NCI-H1930 (cell line): ENCODE measurements at places on chromosomes 5 and 9.

GRCh38 chr5:73751254-73751914 lies 125.4 kb downstream of the ARHGEF28 start:
- no peak for DNase-seq

DNA sequence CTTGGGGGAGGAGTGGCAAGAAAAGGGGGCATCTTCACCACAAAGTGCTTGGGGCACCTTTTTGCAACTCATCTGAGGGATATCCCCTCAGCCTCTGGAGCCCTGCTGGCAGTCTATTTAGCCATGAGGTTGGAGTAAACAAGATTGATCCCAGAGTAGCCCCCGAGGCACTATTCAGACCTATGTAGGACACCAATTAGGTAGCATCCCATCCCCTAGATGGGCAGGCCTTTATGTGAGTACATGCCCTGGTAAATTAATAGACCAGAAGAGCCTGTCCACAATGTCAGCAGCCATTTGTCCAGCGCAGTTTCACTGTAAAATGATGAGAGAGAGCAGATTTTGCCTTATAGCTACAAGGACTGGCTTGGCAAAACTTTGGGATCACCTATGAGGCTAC lies 221.4 kb downstream of the DRD1 start:
- DNase-seq, result no peak

- DNase-seq, result no peak
These were observed 950.4 kb downstream of the EFNA5 start for GRCh38 chr5:106720367-106720766.

DNA sequence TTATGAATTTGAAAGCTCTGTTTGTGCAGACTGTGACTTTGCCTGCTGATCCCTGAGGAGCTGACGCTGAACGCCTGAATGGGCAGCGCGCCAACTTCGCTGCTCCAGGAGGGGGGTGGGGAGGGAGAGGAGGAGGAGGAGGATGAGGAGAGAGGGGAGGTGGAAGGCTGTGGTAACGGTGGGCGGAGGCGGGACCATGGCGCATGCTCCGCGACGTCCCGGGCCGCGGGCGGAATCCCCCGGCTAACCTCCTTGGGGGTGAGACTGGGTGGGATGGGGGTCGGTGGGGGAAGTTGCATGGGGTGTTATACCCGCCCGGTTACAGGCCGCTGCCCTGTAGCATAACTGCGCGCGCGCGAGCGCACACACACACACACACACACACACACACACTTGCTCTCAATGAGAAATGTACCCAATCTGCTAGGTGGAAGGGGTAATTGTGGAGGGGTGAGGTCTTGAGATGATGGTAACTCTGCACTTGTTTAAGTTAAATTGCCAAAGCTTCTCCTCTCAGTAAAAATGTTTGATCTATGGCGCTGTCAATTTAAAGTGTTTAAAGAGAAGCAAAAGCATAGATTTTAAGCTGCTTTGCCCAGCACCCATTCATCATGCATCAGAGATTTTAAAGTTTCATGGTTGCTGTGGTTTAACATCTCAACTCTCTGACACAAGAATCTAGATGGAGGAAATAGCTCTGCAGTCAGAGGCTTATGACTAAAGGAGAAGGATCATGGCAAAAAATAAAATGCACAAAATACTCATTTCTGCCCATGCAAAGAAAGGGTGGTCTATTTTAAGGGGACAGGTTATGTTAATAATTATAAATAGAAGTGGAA lies 76.6 kb upstream of the TBCA start:
- no peak for DNase-seq

DNA sequence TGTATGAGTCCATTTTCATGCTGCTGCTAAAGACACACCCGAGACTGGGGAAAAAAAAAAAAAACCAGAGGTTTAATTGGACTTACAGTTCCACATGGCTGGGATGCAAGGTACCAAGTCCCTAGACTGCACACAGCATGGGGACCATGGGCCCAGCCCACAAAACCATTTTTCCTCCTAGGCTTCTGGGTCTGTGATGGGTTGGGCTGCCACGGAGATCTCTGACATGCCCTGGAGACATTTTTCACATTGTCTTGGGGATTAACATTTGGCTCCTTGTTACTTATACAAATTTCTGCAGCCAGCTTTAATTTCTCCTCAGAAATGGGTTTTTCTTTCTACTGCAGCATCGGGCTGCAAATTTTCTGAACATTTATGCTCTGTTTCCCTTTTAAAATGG lies 340.3 kb upstream of the NUDT12 start:
- no peak for DNase-seq

GRCh38 chr5:169749295-169749694 lies 112.2 kb downstream of the DOCK2 start:
- DNase-seq, result no peak

DNA sequence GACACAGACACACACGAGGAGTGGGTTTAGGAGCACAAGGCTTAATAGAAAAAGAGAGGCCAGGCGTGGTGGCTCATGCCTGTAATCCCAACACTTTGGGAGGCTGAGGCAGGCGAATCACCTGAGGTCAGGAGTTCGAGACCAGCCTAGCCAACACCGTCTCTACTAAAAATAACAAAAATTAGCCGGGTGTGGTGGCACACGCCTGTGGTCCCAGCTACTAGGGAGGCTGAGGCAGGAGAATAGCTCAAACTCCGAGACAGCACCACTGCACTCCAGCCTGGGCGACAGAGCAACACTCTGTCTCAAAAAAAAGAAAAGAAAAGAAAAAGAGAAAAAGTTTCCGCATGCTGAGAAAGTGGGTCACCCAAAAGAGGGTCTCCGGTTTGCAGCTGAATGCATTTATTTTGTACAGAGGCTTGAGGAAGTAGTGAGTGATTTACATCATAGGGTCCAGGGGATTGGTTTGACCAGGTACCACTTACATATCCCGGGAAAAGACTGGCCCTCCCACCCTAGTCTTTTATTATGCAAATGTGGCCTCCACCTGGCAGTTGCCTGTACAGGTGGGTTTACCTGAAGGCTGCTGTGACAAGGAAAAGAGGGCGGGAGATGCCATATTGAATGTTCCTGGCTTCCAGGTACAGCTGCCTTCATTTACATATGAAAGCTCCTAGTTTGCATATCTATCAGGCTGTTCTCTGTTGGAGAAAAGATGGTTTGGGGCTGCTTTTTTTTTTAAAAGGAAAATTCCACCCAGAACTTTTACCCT lies 366.2 kb upstream of the GRAMD2B start:
- DNase-seq, result no peak

- no peak for DNase-seq
These were observed 66.2 kb upstream of the ZNF462 start for GRCh38 chr9:106796771-106797170.

GRCh38 chr9:19769213-19769612 lies 19.6 kb downstream of the SLC24A2 start:
- DNase-seq, result no peak

- DNase-seq, result no peak
These were observed 132.3 kb upstream of the SLIT3 start for GRCh38 chr5:169433221-169433651.

DNA sequence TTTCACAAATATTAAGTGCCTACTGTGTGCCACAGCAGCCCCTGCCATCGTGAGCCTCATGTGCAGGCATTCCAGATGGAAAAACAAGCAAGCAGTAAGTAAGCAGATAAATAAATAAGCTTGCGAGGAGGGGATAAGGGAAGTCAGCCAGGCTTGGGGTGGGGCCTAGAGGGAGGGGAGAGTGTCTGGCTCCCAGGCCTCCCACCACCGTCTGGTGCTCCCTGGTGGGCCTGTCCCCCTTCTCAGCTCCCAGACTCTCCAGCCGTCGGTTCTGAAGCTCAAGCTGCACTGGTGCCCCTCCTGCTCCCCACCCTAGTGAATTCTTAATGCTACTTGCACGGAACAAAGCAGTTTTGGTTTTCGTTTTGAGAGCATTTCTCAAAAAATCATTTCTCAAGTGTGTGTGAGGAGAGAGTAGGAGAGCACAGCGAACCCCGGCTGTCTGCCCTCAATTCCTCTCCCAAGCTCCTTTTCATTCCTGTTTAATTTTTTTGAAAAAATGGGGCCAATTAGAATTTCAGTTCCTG lies 6.6 kb upstream of the IER5L start:
- no peak for DNase-seq

DNA sequence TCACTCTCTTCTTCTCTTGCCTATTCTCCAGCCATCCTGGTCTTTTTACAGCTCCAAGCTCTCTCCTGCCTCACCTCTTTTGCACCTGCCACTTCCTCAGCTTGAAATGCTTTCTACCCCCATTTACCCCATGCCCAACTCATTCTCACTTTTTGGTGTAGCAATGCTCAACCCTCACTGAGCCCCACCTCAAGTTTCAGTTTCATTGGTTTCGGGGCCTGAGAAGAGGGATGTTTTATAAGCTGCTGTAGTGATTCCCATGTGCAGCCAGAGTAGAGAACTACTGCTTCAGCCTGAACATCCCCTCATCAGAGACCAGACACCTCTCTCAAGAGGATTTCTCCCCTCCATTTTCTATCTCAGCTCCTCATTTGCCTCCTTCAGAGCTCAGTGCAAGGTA lies 45.2 kb upstream of the FYB1 start:
- no peak for DNase-seq

- DNase-seq, result no peak
These were observed 555.3 kb upstream of the ARRDC3 start for GRCh38 chr5:91938441-91938840.

DNA sequence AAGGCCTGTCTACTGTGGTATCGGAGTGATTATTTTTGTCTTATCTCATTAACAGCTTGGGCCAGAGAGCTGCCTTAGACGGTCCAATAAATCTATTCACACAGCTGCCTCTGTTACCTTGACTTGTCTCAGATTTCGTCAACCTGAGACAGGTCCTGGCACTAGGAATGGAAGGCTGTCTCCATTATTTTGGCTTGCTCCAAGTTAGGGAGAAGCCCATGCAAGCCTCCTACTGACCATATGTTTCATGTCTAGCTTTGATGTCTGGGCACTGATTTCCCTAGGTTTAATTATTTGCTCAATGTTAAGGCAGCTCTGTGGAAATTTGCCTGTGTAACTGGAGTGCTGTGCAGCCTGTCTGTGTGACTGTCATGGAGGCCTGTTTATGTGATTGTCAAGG lies 12.4 kb upstream of the RALGPS1 start:
- no peak for DNase-seq

GRCh38 chr5:12901696-12902095 lies 997.5 kb upstream of the CTNND2 start:
- DNase-seq, result no peak

GRCh38 chr9:107539427-107540163 lies 50.0 kb upstream of the KLF4 start:
- DNase-seq, result no peak

DNA sequence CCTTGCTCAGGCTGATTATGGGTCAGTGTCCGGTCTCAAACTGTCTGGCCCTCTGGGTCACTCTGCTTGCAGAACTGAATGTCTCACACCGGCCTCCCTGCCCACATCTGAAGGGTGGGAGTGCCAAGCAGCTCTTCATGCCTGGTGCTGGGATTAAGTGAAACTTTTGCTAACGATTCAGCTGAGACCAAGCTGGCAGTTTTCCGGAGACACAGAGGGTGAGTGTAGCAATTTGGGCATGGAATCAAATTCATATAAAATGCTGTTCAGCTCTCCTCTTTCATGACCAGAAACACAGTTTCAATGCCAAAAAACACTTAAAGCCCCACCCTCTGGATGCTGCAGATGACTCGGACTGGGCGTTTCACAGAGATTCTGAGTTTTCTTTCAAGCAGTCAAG lies 207.5 kb downstream of the NXNL2 start:
- DNase-seq, result no peak

DNA sequence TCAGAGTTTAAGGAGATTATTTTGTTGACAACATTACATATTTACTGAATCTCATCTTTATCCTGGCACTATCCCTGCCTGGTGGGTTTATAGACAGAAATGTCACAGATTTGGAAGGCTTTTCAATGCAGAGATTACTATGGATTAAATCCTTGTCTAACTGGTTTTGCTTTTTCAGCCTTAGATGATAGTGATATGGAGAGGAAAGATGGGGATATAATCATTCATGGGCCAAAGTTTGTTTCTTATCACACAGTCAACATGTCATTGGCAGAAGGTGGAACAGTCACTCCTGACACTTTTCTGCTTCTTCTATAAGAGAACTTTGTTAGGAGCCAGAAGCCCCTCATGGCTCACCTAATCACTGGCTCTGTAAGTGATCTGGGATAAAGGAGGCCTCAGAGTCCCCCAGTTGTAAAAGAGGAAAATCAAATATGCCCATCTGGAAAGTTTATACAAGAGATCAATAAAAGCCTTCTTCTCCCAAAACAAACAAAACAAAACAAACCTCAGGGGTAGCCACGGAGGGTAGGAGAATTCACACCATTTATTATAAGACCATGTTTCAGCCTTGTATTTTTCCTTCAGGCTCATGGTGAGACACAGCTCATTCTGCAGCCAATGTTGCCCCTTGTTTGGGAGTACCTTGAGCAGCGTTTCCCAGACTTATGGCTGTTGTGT lies 101.2 kb downstream of the PCSK1 start:
- DNase-seq, result no peak

GRCh38 chr9:88236511-88237478 lies 98.5 kb upstream of the SPATA31C2 start:
- no peak for DNase-seq

- DNase-seq, result no peak
These were observed 38.0 kb downstream of the TGFBI start for GRCh38 chr5:136066661-136067271.

GRCh38 chr9:135380311-135380960 lies 99.1 kb upstream of the PPP1R26 start:
- DNase-seq, result no peak

- DNase-seq, result no peak
These were observed 102.2 kb downstream of the FGF18 start for GRCh38 chr5:171521679-171522078.

DNA sequence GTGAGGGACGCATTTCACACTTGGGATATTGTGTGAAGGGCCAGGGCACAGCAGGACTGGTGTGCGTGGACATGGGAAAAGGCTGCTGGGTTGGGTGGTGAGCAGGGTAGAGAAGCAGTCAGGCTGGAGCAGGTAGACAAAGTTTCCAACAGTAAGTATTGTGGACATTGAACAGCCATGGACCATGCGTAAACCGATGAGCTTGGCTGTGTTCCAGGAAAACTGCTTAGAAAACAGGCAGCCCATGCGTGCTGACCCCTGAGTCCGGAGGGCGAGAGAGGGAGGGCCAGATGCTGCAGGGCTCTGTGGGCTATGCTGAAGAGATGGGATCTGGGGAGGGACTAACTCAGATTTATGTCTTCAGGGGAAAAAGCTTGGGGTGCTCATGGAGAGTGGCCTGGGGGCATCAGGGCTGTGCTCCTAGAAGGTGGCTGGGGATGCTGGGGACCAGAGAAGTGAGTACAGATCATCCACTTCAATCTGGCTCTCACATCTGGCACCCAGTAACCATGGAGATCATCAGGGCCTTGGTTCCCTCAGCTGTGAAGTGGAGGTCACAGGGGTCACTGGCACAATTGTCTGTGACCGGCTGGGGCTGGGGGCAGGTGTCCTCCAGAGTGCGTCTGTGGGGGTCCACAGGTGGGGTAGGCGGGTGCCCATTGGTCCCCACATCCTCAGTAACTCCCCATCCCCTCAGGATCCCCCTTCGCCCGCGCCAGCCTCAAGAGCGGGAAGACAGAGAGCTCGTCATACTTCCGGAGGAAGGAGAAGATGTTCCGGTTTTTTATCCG lies 93.3 kb downstream of the CACNA1B start:
- no peak for DNase-seq

DNA sequence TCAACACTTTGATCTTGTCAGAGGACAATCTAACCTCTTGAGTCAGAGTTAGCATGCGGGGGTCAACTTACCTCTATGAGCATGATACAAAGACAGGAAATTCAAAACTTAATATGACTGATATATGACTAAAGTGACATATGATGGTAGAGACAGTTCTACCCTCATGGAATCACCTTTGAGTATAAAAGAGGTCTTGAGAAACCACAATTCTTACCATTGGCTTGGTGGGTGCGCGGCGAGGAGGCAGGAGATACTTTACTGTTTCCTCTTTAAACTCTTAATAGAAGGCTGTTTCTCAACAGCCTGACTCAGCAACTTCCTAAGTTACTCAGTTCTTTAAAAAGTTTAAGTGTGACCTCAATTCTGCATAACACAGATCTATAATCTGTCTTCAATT lies 372.8 kb downstream of the KIAA0825 start:
- no peak for DNase-seq
